ENCODE measurements at places on chromosomes 7 and 10. TPM values are rescaled to one million over a fixed set of nuclear protein-coding genes. Genes with fewer than 3 reads are reported as not detected.
A peak's percentile ranks its signal among the peaks of the same experiment; 100 is the strongest.

Gene SPDYE16
- 0.31 TPM for total RNA-seq

Gene FAM200A
- total RNA-seq, result 12.9 TPM

Gene AS3MT
- total RNA-seq, result 26.9 TPM

Gene AOC1
- total RNA-seq, result 2.9 TPM

Gene ATP5MK
- 264 TPM for total RNA-seq

GRCh38 chr7:128902761-128903585 lies 7.5 kb downstream of the KCP start:
- H3K27ac ChIP-seq, result no peak overlapping the region
- H3K27me3 ChIP-seq, result no peaks in the 10 kb centered on the region
- no peaks in the 10 kb centered on the region for H3K4me1 ChIP-seq
- no peak overlapping the region for H3K4me3 ChIP-seq

- peaks cover 9% of the 10 kb centered on the region for H3K4me1 ChIP-seq
- DNase-seq, result no peak
- H3K4me3 ChIP-seq, result no peak overlapping the region
- no peak overlapping the region for H3K27ac ChIP-seq
Observed at GRCh38 chr10:117537904-117538524, 4.5 kb upstream of the EMX2 start.

DNA sequence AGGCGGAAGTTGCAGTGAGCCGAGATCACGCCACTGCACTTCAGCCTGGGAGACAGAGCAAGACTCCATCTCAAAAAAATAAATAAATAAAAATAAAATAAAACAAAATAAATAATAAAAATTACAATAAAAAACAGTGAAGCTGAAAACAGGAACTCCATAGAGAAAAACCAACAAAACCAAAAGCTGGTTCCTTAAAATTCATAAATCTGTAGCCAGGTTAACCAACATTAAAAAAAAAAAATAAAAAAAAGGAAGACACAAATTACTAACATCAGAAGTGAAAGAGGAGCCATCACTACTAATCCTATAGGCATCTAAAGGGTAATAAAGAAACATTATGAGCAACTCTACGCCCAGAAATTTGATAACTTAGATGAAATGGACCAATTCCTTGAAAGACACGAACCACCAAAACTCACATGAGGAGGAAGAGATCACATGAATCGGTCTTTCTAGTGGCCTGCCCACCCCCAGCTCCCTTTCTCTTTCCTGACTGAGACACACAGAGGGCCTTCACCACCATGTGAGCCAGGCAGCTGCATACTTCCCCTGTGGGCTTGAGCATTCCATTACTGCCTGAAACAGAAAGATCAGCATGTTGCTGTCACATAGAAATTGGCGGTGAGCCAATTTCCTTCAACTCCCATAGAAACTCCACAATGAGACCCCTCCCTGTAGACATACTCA lies 208.7 kb downstream of the MAD1L1 start:
- no peak overlapping the region for H3K27ac ChIP-seq
- H3K4me3 ChIP-seq, result no peak overlapping the region
- H3K27me3 ChIP-seq, result no peaks in the 10 kb centered on the region
- peaks cover 12% of the 10 kb centered on the region for H3K4me1 ChIP-seq

DNA sequence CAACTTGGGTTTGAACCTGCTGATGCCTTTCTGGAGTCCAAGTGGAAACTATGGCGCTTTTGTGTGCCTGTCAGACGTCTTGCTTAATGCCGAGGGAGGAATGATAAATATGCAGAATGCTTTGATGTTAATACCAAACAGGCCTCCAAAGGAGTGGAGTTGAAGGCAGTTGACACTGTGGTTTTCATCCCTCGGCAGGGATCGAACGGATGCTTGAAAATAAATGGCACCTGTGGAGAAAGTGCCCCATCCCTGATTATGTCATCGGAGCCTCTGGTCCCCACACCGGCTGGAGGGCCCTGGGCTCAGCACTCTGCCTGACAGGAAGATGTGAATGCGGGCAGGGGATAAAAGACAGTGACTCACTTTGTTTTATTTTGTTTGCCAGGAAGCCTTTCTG lies 148.7 kb upstream of the GPR26 start:
- H3K4me3 ChIP-seq, result no peak overlapping the region
- H3K4me1 ChIP-seq, result peaks cover 18% of the 10 kb centered on the region
- H3K27me3 ChIP-seq, result peaks cover 18% of the 10 kb centered on the region
- H3K27ac ChIP-seq, result no peak overlapping the region

DNA sequence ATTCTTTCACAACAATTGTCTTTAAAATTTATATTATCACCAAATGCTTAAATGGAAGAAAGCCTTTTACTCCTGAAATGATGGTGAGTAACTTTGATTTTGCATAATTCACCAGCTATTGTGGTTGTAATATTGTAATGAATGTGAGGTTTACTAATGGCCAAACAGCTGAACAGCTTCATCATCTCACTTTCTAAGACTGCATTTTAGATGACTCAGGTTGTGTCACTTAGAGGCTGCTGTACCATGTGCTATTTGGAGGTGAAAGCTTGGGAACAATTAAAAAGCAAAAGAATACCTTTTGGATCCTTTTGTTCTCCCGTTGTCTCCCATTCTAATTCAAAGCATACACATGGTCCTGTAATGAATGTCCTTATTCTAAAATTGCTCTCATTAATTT lies 604.0 kb upstream of the PFKP start:
- DNase-seq, result no peak
- H3K27me3 ChIP-seq, result no peaks in the 10 kb centered on the region
- H3K4me3 ChIP-seq, result no peak overlapping the region
- no peak overlapping the region for H3K27ac ChIP-seq
- no peaks in the 10 kb centered on the region for H3K4me1 ChIP-seq
- peaks cover 1% of the 10 kb centered on the region for H3K36me3 ChIP-seq

DNA sequence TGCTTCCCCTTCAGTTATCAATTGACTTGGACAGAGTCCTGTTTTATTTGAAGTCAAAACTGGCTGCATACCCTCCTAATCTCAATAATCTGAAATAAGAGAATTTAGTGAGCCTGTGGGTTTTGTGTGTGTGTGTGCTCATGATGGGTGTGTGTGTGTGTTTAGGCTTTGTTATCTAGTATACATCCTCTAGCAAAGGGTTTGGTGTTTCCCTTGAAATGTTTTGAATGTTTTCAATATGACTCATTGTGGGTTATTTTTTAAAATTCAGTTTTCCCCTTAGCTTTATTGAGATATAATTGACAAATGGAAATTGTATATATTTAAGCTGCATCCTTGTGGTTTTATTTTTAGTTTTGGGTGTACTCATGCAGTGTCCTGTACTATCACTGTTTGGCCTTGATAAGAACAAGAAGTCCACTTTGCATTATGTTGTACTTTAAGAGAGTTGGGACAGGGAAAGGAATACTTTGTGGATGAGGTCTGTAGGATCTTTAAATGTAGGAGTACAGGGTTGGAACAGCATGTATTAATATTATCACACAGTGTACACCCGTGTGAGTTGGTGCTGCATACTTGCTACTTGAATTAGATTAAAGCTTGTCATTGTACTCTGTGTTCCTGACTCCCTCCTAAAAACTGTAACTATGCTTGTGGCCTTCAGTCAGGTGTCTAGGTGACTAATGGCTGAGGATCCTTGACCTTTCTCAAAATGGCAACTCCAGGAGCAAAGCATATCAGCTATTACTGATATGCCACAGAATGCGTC lies 58.3 kb downstream of the VCL start:
- no peak overlapping the region for H3K4me3 ChIP-seq
- peak overlapping the region; percentile 95 for H3K27ac ChIP-seq
- H3K4me1 ChIP-seq, result peaks cover 24% of the 10 kb centered on the region
- H3K36me3 ChIP-seq, result peaks cover 2% of the 10 kb centered on the region
